ENCODE measurements at places on chromosomes 4 and X.

- DNase-seq = no peak
These were observed 960 bp downstream of the TRPC3 start for GRCh38 chr4:121950680-121951520.

DNA sequence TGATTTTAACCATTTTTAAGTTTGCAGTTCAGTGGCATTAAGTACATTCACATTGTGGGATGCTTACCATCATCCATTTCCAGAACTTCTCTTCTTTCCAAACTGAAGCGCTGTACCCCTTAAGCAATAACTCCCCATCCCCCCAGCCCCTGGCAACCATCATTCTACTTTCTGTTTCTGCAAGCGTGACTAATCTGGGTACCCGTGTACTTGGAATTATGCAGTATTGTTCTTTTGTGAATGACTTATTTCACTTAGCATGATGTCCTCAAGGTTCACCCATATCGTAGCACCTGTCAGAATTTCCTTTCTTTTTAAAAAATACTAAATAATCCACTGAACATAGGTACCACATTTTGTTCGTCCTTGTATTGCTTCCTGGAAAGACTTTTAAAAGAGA, 32.9 kb downstream of the USP9X start:
- DNase-seq = no peak

- DNase-seq = no peak
These were observed 83.2 kb downstream of the FUNDC1 start for GRCh38 chrX:44459501-44459900.

DNA sequence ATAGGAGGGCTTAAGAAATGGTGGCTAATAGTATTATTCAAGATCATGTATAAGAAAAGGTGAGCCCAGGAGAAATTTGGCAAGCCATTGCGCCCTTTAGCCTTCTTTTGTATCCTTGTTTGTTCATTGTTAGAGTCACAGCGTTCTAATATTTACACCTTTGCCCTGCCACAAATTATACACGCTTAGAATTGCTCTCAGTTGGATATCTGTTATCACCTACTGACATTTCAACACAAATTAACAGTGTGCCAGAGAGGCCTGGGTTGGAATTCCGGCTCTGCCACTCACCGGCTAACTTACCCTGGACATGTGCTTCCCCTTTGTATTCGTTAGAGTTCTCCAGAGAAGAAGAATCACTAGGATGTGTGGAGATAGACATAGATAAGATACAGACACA, 148.7 kb upstream of the KIT start:
- no peak for DNase-seq

DNA sequence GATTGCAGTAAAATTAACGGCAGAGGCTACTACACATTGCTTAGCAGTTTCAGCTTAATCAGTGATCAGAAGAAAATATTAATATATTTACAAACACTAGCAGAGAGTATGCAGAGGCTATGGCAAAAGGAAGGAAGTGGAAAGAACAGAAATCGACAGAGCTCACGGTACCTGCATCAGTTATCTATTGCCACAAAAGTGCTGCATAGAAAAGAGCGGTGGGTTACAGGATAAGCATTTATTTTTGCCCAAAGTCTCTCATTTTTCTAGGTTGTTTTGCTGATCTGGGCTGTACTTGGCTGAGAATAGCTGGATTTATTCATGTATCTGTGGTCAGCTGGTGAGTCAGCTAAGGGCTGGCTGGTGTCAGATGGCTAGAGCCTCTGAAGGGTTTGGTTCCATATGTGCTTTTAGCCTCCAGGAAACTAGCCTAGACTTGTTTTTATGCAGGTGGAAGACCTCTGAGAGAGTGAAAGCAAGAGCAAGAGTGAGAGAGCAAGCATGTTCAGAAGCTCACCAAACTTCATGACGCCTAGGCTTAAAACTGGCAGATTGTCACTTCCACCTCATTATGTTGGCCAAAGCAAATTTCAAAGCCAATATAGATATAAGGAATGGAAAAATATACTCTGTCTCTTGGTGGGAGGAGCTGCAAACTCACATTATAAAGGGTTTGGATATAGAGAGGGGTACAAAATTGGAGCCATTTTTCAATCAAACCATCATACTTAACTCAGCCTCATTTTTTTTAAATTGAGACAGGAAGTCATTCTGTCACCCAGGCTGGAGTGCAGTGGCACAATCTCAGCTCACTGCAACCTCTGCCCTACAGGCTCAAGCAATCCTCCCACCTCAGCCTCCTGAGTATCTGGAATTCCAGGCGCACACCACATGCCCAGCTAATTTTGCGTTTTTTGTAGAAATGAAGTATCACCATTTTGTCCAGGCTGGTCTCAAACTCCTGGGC, 153.2 kb upstream of the RPL34 start:
- DNase-seq = peak; percentile 20

- DNase-seq = no peak
These were observed 48.4 kb downstream of the DHRSX start for GRCh38 chrX:2452317-2452784.

GRCh38 chr4:159370286-159370685, 267.4 kb downstream of the RAPGEF2 start:
- DNase-seq = no peak

DNA sequence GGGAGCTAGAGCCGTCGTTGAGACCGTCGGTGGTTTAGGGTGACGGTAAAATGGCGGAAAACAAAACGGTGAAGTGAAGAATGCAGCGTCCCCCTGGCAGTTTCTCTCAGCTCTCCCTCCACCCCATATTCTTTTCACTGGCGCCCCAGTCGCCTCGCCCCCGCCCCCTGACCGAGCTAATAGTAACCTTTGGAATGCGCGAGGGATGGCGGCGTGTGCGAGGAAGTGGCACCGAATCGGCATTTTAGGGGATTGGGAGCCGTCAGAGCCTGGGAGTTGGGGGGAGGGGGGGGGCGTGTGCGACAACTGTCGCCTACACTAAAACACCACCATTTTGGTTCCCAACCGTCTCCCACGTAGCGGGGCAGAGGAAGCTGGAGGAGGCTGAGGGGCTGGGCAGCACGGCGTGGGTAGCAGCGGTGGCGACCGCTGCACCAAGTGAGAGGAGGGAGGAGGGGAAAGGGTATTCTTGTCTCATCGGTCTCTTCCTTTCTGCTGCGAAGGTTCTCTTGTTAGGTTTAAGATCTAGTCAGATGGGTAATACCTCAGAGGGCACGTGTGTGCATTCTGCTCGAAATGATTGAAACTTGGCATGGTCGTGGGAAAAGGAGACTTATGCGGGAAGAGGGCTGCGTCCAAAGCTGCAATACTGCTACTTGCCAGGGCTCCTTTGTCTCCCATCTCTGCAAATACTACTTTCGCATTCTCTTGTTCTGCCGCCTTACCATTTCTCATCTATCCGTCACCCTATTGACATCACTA, 840 bp downstream of the ZNF711 start:
- no peak for DNase-seq

DNA sequence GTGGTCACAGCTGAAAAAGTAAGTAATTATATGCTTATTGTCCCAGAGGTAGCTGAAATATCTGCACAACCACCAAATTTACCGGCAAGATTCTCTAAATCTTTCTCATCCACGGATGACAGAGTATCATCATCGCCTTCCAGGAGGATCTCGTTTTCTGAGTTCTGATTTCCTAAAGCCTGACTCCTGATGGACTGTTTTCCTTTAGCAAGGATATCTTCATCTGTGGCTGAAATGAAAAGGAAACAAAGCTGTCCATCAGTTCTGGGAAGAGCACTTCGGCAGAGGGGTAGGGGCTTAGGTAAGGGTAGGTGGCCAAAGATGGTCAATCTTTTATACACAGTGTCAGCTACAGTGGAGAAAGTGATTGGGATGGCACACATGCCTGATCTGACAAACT, 8.7 kb downstream of the MAB21L2 start:
- DNase-seq = no peak

GRCh38 chr4:39353478-39354253, 12.5 kb downstream of the RFC1 start:
- DNase-seq = peak; percentile 45

- DNase-seq = peak; percentile 68
These were observed 8.4 kb downstream of the UBE2K start for GRCh38 chr4:39706334-39706733.

DNA sequence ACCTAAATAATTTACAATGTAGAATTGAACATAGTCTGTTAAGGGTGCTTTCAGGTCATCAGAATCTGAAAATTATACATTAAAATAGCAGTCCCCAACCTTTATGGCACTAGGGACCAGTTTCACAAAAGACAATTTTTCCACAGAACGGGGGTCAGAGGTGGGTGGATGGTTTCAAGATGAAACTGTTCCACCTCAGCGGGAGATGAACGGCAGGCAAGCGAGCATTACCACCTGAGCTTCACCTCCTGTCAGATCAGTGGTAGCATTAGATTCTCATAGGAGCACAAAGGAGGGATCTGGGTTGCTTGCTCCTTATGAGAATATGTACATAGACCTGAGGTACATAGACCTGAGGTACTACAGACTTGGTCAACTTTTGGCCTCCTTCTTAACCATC, 29.0 kb downstream of the LRBA start:
- DNase-seq = no peak

- no peak for DNase-seq
These were observed 473.2 kb upstream of the TECRL start for GRCh38 chr4:64882311-64883086.

DNA sequence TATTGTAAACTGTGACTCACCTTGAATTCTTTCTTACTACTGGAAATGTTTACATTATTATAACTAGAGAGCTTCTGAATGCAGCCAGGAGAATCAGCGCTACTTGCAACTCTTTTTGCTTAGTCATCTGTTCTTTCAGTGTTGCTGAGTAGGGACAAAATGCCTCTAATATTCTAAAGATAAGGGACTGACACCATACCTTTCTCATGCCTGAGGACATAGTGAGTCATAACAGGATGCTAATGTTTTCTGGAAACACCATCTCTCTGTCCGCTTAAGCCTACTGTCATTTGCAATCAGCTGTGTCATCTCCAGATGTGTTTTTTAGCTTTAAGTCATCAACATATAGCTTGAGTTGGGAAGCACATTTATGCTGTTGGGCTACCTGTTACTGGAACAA, 108.3 kb downstream of the QRFPR start:
- DNase-seq = no peak
